ENCODE measurements at places on chromosomes 12 and 14.

- DNase-seq: no peak
These were observed 15.8 kb upstream of the TMEM30B start for GRCh38 chr14:61296719-61297502.

DNA sequence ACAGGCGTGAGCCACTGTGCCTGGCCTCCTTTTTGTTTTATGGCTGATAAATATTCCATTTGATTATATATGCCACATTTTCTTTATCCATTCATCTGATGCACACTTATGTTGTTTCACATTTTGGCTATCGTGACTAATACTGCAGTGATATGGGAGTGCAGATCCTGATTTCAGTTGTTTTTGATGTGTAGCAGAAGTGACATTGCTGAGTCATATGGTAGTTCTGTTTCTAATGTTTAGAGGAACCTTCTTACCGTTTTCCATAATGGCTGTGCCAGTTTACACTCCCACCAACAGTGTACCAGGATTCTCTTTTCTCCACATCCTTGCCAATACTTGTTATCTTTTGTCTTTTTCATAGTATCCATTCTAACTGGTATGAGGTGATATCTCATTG is 235.9 kb downstream of the ERC1 start:
- DNase-seq: no peak

- no peak for DNase-seq
These were observed 20.8 kb upstream of the STRAP start for GRCh38 chr12:15861404-15861803.

GRCh38 chr12:4051596-4051995 is 178.4 kb upstream of the PARP11 start:
- no peak for DNase-seq

All from stimulated activated CD4-positive, alpha-beta T cell treated with anti-CD3 and anti-CD28 coated beads, Interleukin-2, amount 100 ng/mL, for 24 hours (primary cell).